ENCODE measurements at places on chromosomes 2 and 18.

GRCh38 chr2:208318127-208318526 is 52.1 kb downstream of the PIKFYVE start:
- no peak for DNase-seq

DNA sequence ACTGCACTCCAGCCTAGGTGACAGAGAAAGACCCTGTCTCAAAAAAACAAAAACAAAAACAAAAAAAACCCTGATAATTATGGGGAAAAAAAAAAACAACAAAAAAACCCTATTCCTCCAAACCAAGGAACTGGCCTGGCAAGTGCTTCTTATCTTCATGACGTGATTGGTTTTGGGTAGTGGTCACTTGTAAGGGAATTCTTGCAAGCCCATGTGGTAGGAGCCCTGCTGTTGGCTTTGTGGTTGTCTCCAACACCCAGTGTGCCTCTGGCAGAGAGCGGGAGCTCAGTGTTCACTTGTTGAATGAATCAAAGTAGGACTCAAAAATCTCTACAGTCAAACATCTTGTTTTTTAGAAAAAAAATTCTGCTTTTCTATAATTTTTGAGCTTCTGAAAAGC is 6.0 kb downstream of the GALM start:
- no peak for DNase-seq

GRCh38 chr2:89848763-89849368 is 1157.4 kb downstream of the RPIA start:
- DNase-seq = no peak

GRCh38 chr18:79948719-79949411 is 2.6 kb downstream of the SLC66A2 start:
- no peak for DNase-seq

DNA sequence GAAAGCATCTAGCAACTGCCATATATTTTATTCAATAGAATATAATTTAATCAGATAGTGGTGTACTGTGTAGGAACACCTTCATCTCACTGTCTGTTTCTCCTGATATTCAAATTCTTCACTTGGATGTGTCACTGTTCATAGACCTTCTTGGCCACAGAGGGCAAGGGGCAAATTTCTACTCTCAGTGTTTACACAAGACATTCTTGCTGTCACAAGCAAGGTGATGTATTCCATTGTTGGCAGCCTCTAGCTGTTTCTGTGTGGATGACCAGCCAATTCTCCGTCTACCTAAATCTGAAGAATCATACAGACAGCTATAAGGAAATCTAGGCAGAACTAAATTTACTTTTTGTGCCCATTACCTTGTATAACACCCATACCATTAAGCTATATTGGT is 948.3 kb downstream of the CNTNAP5 start:
- no peak for DNase-seq

- DNase-seq = peak; percentile 11
Measured at GRCh38 chr18:33761363-33761762, 183.3 kb downstream of the ASXL3 start.

- DNase-seq = no peak
Measured at GRCh38 chr2:9847140-9847539, 3.9 kb downstream of the TAF1B start.

- peak; percentile 85 for DNase-seq
Measured at GRCh38 chr2:7672027-7672684, 754.9 kb downstream of the RNF144A start.

DNA sequence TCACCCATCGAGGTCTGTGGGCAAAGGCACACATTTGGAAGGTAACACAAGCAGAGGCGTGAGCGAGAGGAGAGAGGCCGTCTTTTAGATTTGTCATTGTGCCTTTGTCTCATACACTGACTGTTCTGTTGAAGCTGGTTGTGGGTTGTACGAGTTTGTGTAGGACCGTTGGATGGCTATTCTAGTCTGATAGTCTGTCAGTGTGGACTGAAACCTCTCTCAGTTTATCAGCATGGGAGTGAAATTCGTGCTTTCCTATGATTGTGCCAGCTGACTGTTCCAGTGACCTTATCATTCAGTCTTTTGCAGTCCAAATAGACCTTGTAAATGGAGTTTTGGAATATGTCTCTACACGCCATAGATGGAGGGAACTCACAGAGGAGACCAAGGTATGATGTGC is 143.5 kb downstream of the LDLRAD4 start:
- DNase-seq = no peak

GRCh38 chr2:11933854-11934253 is 187.4 kb downstream of the LPIN1 start:
- DNase-seq = no peak

GRCh38 chr2:164746713-164747112 is 94.9 kb downstream of the COBLL1 start:
- DNase-seq = no peak

GRCh38 chr2:33188799-33189198 is 242.0 kb downstream of the LTBP1 start:
- DNase-seq = no peak

GRCh38 chr2:68244456-68244855 is 7.9 kb downstream of the PPP3R1 start:
- DNase-seq = no peak

DNA sequence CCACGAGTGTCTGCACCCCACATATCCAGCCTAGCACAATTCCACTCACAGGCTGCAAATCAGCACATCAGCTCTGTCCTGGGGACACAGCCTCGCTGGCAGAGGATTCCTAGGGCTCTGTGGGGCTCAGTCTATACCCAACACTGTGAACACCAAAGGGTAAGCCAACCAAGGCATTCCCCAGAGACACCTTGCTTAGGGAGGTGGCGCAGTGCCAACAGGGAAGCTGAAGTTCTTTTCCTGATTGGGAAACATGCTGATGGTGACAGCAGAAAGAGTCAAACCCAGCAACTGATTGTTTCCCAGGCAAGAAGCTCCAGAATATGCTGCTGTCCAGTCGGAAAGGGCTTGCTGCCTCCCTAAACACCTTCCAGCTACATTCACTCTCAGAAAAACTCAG is 55.8 kb downstream of the TTC32 start:
- no peak for DNase-seq

DNA sequence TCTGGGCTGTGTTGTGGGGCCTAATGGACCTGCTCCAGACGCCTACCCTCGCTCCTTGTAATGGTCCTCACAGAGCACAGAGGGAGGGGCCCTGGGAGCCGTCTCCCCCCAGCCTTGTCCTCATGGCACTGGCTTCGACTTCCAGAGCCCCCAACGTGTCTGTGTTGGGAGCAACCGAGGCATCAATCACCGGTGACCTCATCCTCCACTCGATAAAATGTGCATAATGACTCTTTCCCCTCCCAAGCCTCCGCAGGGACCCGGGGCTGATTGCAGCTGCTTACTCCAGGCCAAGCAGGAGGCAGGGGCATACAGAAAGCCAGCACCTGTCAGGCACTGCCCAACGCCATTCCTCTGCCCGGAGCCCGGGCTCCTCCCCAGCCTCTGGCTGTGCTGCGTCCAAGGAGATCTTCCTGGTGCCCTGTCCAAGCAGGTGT is 271.7 kb downstream of the NDUFA10 start:
- no peak for DNase-seq

- DNase-seq = no peak
Measured at GRCh38 chr18:11027862-11028261, 121.5 kb downstream of the PIEZO2 start.

- DNase-seq = peak; percentile 89
Measured at GRCh38 chr2:112706170-112706664, 14.6 kb upstream of the NT5DC4 start.

- DNase-seq = no peak
Measured at GRCh38 chr2:190162851-190163250, 100.3 kb upstream of the MSTN start.

GRCh38 chr2:181742922-181743722 is 62.8 kb upstream of the NEUROD1 start:
- peak; percentile 56 for DNase-seq

DNA sequence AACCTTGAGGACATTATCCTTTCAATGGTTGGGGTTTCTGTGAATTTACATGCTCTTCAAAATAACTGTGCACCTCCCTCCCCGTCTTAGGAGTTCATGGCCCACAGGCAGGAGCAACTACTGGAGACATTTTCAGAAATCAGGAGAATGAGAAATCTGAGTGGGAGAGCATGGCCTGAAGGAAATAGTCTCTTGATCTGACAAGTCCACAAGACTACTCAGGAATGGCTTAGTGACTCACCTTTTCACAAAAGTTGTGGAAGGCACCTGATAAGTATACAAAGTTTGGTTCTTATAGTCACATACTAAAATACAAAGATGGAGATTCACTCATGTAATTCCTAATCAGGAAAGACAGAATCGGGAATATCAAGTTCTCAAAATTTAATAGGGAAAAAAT is 83.6 kb upstream of the NCKAP5 start:
- no peak for DNase-seq

- DNase-seq = no peak
Measured at GRCh38 chr2:186101616-186102015, 363.0 kb downstream of the FSIP2 start.

DNA sequence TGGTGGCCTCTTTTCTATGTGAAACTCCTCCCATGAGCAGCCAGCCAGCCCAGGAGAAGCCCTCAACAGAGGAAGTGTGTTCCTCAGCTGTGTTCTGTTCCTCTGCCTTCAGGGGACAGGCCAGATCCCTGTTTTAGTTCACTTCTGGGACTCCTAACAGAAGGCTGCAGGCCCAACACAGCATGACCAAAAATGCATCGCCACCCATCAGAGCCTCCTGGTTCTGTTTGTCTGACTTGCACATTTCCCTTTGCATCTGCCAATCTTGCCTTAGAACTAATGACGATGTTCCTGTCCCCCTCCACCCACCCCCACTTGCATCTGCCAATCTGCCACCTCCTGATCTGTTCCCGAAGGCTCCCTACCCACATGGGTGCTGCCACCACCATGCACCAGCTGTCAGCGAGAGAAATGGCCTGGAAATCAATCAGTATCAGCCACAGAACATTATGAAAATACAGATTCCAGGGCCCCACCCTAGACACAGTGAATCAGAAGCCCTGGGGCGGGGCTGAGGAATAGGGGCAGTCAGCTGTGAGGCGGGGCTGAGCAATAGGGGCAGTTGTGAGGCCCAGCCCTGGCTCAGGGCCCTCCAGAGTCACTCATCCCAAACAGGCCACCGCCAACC is 51.0 kb downstream of the FAM168B start:
- peak; percentile 38 for DNase-seq

- DNase-seq = peak; percentile 98
Measured at GRCh38 chr2:28390241-28390745, 2.4 kb upstream of the FOSL2 start.

DNA sequence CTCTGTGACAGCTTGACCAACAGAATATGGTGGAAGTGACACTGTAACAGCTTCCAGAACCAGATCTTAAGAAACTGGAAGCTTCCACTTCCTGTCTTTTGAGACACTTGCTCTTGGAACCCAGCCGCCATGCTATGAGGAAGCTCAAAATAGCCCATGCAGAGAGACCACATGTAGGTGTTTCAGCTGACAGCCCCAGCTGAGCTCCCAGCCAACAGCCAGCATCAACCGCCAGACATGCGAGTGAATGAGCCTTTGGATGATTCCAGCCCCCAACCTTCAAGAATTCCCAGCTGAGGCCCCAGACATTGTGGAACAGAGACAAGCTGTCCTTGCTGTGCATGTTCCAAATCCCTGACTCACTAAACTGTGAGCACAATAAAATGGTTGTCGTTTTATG is 27.9 kb downstream of the ACVR1 start:
- no peak for DNase-seq

DNA sequence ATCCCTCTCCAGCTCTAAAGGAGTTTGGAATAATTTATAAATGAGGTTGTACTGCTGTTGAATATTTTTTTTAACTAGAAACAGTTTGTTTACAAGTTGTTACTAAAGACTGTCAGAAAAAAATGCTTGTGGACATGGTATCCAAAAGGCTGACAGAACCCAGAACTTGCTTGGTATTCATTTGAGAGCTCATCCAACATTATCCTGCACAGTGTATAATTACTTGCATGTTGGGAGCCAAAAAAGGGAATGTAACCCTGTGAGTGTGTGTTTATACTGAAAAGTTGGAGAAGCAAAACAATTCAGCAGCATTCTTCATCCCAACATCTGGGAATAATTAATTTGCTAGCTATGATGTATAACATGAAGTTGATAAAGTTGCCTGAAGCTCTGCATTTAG is 42.1 kb upstream of the EHBP1 start:
- no peak for DNase-seq

DNA sequence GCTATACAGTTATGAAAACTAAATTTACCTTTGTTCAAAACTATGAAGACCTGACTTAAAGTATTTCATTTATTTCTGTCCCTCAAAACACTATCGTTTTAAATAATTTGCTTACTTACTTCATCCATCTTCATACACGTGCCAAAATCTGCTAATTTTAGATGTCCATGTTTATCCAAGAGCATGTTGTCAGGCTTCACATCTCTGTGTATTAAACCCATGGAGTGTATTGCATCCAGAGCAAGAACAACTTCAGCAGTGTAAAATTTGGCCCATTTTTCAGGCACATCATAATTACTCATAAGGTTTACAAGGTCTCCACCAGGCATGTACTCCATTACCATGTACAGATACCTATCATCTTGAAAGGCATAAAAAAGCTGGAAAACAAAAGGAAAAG is 80.3 kb downstream of the SLC66A3 start:
- DNase-seq = no peak

- DNase-seq = peak; percentile 23
Measured at GRCh38 chr2:53969285-53969967, 1.4 kb downstream of the PSME4 start.

GRCh38 chr2:239366740-239367139 is 34.1 kb downstream of the HDAC4 start:
- no peak for DNase-seq

DNA sequence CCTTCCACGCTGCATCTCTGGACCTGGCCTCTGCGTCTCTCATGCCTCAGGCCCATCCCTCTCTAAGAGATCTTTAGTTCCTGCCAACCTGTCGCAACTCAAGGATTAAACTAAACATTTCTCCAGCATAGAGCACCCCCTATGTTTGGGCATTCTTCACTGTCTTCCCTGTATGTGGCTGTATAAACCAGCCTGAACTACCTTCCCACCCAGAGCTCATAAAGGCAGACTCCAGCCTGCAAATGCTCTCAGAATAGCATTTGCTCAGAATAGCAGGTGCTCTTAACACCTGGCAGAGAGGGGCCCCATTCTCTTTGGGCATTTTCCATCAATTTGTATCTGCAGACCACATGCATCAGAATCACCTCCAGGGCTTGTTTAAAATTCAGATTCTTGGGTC is 83.4 kb downstream of the EHD3 start:
- no peak for DNase-seq

- DNase-seq = no peak
Measured at GRCh38 chr2:102027036-102027980, 35.5 kb downstream of the IL1R2 start.

DNA sequence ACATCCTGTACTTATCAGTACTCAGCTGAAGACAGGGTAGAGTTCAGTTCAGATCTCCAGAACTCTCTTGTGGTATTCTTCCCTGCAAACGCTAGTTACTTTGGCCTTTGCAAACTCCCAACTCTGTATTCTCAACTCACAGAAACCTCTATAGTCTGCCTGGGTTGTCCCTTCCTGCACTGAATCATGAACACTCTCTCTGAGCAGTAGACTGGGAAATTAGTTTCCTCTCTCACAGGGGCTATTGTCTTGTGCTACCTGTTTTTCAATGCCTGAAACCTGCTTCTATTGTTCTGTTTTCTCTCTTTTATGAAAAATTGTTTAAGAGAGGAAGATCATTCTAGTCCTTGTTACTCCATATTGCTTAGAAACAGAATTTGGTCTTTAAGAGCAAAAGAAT is 134.7 kb downstream of the VIT start:
- DNase-seq = no peak

- no peak for DNase-seq
Measured at GRCh38 chr2:187055463-187055862, 206.5 kb upstream of the ZSWIM2 start.

- no peak for DNase-seq
Measured at GRCh38 chr18:22728481-22729105, 204.5 kb upstream of the RBBP8 start.
